Stimulated activated CD8-positive, alpha-beta memory T cell treated with anti-CD3 and anti-CD28 coated beads, Interleukin-15, amount 100 ng/mL, for 24 hours (primary cell): ENCODE measurements at places on chromosomes 16 and 17.

DNA sequence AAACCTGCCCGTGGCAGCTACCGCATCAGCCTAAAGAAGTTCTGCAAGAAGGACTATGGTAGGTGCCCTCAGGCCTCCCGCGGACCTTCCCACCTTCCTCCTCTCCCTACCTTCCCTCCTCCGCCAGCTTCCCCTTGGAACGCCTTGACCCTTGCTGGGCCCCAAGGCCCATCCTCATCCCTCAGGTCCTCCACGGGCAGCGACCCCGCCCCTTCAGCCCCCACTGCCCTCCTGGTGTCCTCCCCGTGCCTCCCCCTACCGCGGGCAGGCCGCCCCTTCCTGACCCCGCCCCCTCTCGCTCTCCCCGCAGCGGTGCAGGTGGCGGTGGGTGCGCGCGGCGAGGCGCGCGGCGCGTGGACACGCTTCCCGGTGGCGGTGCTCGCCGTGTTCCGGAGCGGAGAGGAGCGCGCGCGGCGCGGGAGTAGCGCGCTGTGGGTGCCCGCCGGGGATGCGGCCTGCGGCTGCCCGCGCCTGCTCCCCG is 1.4 kb upstream of the TBC1D24 start:
- DNase-seq, result no peak

DNA sequence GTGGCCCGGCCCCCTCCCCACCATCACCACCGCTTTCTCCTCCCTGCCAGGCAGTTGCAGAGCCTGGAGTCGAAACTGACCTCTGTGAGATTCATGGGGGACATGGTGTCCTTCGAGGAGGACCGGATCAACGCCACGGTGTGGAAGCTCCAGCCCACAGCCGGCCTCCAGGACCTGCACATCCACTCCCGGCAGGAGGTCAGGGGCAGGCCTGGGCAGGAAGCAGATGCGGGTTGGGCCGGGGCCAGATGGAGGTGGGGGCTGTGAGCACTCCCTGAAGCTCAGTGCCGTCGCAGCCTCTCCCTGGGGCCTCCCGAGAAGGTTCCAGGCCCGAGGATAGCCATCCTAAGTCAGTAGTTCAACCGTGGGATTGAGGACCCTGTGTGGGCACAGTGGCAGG is 14.2 kb upstream of the ADGRG3 start:
- no peak for DNase-seq

DNA sequence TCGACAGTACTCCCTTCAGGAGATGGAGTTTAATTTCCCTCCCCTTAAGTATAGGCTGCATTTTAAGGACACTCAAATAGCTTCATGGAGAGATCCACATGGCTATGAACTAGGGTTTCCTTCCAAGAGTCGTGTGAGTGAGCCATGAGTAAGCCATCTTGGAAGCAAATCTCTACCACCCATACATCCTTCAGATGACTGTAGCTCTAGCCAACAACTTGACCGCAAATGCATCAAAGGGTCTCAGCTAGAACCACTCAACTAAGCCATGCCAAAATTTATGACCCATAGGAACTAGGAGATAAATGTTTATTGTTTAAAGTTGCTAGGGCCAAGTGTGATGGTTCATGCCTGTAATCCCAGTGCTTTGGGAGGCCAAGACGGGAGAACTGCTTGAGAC is 43.4 kb downstream of the METTL16 start:
- DNase-seq, result no peak

- DNase-seq, result no peak
Observed at GRCh38 chr17:42180411-42180921, 476 bp downstream of the KCNH4 start.

DNA sequence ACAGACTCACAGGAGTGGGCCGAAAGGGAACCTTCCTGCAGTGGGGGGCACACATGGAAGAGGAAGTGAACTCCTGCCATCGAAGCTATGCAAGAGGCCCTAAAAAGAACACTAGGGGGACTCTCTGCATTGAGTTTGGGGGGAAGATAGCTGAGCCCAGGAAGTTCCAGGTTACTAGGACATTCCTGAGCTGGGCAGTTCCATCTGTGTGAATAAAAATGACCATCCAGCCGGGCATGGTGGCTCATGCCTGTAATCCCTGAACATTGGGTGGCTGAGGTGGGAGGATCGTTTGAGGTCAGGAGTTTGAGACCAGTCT is 211.8 kb downstream of the ZNF423 start:
- no peak for DNase-seq

GRCh38 chr16:83198977-83199376 is 572.2 kb downstream of the CDH13 start:
- no peak for DNase-seq

GRCh38 chr17:1005361-1005946 is 8.5 kb downstream of the TIMM22 start:
- DNase-seq, result no peak

GRCh38 chr16:67963662-67964321 is 4.6 kb downstream of the SLC12A4 start:
- DNase-seq, result no peak

DNA sequence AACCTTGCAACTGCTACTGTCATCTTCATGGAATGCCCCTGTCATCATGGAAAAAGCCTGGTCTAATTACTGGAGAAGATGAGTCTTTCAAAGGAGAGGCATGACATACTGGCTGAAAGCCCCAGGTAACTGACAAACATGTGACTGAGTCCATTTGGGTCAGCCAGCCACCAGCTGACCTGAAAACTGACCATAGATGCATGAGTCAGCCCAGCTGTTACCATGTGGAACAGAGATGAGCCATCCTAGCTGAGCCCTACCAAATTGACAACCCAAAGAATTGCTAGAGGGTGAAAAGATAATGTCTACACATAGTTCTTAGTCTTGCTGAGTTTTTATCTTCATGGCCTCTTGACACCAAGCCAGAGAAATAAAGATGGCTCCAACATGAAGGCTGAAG is 311.8 kb downstream of the UTP18 start:
- no peak for DNase-seq

- no peak for DNase-seq
Observed at GRCh38 chr17:81983639-81984373, 6.4 kb downstream of the ASPSCR1 start.

DNA sequence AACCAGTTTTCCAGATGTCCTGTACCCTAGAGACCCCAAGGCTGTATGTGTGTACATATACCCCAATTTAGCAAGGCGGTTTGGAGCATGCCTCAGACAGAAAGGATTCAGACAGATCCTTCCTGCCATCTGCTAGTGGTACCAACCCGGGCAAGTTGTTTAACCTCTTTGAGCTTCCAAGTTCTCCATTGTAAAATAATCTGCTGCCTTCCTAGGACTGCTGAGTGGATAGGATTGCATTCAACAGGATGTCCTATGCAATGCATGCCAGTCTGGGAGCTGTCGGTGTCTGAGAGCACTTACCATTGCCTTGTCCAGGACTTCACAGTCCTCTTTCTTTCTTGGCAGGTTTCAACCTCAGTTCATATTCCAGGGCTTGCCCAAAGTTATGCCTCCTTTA is 1.9 kb downstream of the CDH13 start:
- no peak for DNase-seq

DNA sequence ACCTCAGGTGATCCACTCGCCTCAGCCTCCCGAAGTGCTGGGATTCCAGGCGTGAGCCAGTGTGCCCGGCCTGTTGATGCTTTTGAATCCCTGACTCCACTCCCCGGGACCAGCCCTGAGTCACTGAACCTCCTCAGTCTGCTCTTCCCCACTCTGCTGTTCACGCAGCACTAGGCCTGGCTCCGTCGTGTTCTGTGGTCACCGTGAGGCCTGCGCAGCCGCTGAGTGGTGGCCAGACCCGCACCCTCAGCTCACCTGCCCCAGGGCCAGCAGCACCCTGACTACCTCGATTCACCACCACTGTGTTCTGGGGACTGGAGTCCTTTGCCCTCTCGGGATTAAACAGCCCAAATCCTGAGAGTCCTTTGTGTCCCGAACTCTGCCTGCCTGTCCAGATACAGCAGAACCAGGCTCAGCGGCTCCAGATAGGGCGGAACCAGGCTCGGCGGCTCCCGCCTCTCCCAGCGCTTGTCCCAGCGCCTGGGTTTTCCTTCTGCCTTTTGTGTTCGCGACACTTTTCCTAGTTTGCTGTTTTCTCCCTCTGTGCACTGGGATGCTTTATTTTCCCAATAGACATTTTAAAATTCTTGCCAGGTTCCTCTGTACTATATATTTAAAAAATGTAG is 58.6 kb upstream of the ENDOV start:
- no peak for DNase-seq

GRCh38 chr16:745739-746138 is 4.9 kb upstream of the CIAO3 start:
- DNase-seq, result no peak

- DNase-seq, result no peak
Observed at GRCh38 chr17:27930000-27930399, 36.8 kb upstream of the LYRM9 start.

DNA sequence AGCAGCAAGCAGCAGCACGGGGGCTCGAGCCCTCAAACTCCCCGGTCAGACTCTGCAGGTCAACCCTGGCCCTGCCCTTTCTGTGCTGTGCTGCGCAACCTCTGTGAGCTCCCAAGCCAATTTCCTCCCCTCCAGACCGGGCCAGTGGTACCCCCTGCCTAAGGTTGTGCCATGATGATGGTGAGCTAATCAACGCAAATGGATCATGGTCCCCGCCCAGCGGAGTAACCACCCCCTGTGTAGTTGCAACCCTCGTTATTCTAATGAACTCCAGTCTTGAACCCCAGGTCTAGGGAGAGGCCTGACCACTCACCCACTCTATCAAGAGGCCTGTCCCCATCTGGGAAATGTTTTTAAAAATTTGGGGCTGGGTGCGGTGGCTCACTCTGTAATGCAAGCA is 201.8 kb upstream of the FOXF1 start:
- no peak for DNase-seq

DNA sequence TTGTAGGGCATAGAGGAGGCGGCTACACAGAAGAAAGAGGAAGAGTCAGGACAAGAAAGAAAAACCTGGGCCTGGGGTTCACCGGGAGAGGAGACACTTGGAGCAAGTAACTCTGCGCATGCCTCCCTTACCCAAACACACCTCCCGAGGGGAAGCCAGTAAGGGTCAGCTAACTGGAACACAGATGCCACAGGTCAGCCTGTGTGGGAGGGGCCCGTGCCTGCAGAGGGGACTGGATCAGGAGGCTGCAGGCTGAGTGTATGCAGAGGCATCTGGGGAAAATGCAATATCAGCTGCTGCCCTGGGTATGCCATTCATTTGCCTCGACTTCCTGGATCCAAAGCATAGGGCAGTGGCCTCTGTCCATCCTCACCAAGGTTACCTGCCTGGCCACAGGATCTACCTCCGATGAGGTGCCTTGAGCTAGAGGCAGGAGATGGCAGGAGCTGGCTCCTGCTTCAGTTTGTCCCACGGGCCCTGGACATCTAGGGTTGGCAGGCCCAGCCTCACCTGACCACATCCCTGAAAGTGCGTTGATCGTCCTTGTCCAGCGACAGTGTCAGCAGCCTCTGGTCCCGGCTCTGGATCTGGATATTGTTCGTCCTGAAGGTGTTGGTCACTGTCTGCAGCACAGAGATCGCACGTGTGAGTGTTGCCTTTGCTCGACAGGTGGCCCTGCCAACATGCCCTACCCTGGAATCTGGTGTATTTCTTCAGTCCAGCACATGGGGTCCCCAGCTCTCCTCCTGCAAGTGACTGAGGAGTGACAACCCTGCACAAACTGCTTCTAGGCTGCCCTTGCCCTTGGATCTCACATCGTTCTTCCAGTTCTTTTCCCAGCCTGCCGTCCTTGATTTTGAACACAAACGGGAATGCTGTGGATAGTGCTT is 4.6 kb upstream of the MFSD6L start:
- DNase-seq, result no peak

DNA sequence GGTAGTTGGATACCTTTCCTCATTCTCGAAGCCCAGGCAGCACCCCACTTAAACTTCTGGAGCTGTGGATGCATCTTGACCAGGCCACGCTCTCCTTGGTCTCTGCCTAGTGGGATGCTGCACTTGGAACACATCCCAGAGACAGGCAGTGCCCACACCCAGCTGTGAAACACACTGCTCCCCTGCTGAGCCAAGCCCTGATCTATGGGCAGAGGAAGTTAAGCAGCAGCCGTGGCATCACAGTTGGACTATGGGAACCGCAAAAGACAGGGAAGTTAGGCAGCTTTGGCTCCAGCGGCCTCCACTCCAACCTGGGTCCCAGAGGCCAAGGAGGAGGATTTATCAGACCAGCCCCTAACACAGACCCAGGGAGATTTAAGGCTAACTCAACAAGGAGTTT is 284.8 kb upstream of the CCL2 start:
- DNase-seq, result no peak

- no peak for DNase-seq
Observed at GRCh38 chr17:42358434-42358833, 29.8 kb downstream of the STAT3 start.

DNA sequence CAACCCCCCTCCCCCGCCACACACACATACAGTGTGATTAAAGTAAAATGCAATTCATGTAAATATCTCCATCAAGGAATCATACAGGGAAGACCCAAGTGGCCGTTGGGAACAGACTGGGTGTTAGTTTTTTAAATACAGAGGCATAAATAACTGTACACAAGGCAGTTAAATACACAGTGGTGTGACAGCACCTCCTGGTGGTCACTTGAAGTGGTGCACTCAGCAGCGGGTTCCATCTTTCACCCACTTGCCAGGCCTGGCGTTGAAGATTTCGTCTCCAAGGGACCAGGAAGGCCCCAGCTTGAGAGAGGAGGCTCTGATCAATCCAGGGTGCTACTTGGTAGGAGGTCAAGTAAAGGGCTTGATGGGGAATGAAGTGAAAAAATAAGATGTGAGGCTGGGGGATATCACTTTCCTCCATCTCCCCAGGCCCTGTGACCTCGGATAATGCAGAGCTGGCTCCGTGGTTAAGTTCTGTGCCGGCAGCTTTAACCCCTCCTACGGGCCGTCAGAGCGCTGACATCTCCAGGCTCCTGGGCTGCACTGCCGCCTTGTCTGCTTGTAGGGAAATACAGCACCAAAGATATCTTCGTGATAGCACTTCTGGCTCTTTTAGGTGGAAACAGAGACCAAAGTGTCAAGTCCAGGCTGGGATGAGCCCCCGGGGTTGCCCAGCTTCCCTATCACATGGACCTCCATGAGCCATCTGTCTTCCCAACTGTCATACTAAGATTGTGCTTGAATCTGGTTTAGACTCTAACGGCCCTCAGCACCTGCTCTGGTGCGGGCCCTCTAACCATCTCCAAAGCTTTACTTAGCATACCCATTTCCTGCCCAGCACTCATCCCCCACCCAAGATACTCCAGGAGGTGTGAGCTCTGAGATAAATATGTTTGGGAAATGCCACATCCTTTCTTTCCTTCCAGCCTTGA is 20.7 kb downstream of the LGALS9 start:
- DNase-seq, result peak; percentile 47

- peak; percentile 57 for DNase-seq
Observed at GRCh38 chr16:28309811-28310311, 17.5 kb downstream of the SBK1 start.

GRCh38 chr17:5629128-5629527 is 44.8 kb upstream of the NLRP1 start:
- DNase-seq, result no peak

DNA sequence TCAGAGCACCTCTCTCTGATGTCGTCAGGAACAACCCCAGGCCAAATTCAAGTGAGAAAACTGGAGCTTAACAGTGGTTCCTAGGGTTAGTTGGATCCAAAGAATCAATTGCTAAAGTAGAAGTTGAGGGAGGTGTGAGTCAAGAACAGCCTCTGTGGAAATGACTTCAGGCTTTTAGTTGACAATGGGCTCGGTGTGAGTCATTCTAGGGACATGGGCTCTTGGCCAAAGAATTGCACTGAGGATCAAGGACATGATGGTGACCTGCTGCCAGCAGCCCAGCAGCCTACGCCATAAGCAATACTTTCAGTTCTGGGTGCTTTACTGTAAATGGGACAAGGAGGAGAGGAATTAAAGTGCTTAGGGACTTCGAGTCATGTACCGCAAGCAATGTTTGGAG is 32.1 kb upstream of the SMURF2 start:
- no peak for DNase-seq
